ENCODE measurements at places on chromosomes 5 and 9.

- DNase-seq = no peak
Observed at GRCh38 chr9:4774209-4774608, 18.5 kb upstream of the RCL1 start.

DNA sequence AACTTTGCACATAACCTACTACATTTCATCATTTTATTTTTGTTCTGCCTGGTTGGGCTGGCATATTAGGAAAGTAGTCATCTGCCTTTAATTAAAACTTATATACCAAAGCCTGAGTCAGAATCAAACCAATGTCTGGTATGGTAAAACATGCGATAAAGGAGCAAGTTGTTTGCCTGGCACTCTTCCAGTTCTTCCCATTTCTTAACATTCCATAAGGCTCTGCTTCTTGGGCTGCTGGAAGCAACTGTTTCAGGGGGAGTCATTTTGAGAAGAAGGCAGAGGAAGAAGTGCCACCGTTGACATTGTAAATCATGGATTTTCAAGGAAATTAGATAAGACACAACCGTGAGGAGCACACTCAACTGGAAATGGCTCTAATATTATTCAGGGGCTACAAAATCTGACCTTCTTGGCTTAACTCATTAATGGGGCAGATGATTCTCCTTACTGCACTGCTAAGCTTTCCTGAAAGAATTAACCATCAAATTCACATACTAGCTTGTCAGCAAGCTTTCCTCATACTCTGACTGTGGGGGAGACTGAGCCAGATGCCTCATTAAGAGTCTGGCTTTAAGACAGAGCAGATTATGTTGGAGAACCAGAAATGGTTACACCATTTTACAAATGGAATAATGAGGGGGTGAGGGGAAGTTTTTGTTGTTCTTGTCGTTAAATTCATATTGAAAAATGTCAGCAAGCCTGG, 391.0 kb downstream of the TMEM232 start:
- DNase-seq = no peak

DNA sequence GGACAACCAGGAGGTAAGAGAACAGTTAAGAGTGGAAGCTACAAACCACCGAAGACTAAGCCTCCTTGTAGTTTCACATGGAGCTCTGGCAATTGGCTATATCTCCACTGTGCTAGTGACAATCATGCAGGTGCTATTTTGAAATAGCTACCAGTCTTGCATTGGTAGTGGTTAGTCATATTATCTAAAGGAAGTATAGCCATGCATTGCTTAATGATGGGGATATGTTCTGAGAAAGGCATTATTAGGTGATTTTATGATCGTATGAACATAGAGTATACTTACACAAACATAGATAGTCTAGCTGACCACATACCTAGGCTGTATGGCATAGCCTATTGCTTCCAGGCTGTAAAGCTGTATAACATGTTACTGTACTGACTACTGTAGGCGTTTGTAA, 28.4 kb downstream of the HSDL2 start:
- no peak for DNase-seq

DNA sequence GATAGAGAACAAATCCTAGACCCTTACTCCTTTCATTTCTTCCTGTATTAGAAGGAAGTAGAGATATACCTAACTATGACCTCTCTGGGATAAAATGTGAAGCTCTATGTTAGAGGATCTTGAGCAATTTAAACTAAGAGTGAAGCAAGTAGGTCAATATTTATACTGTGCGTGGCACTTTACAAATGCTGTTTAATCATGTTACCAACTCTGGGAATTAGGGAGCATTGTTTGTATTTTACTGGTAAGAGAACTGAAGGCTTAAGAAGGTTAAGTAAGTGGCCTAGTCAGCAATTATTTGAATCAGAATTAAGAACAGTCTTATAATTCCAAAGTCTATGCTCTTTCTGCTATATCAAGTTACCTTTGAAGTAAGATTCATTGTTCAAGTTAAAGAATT, 12.0 kb downstream of the TNC start:
- no peak for DNase-seq
